ENCODE measurements at places on chromosomes 13 and 19.
A peak's percentile ranks its signal among the peaks of the same experiment; 100 is the strongest.

- no peak overlapping the region for H3K4me3 ChIP-seq
- H3K36me3 ChIP-seq, result peaks cover 77% of the 10 kb centered on the region
- H3K27ac ChIP-seq, result no peak overlapping the region
- H3K27me3 ChIP-seq, result no peaks in the 10 kb centered on the region
- H3K4me1 ChIP-seq, result no peaks in the 10 kb centered on the region
Measured at GRCh38 chr19:6417713-6418561, 6.7 kb downstream of the KHSRP start.

- peaks cover 7% of the 10 kb centered on the region for H3K27me3 ChIP-seq
- DNase-seq, result peak; percentile 8
- no peaks in the 10 kb centered on the region for H3K36me3 ChIP-seq
- H3K27ac ChIP-seq, result no peak overlapping the region
- H3K4me1 ChIP-seq, result no peaks in the 10 kb centered on the region
- H3K4me3 ChIP-seq, result no peak overlapping the region
Measured at GRCh38 chr13:42405665-42406390, 133.9 kb downstream of the AKAP11 start.

DNA sequence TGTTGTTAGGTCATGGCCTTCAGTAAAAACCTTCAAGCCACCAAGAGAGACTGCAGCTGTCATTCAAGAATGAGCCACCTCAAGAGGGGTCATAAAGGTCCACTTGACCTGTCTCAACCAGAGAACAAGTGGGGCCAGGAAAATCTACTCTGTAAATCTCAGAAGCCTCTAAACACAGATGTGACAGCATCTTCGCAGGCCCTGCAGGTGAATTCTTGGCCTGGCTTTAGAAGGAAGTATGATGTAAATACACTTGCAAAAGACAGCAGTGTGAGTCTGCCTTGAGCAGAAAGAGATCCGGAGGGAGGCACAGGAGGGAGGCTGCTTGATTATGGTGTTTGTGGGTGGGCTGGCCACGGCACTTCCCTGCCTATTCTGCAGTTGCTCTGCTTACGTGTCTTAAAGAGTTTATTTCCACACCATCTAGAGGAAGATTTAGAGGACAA lies 1082.9 kb downstream of the UQCRFS1 start:
- no peak overlapping the region for H3K27ac ChIP-seq
- no peaks in the 10 kb centered on the region for H3K27me3 ChIP-seq
- H3K4me1 ChIP-seq, result no peaks in the 10 kb centered on the region
- no peak for DNase-seq
- H3K36me3 ChIP-seq, result no peaks in the 10 kb centered on the region

- no peak overlapping the region for H3K27ac ChIP-seq
- H3K36me3 ChIP-seq, result no peaks in the 10 kb centered on the region
- DNase-seq, result peak; percentile 81
- H3K4me3 ChIP-seq, result no peak overlapping the region
Measured at GRCh38 chr13:107289540-107289939, 721.6 kb upstream of the ARGLU1 start.

GRCh38 chr13:99250982-99251825 lies 7.0 kb downstream of the GPR18 start:
- no peaks in the 10 kb centered on the region for H3K4me1 ChIP-seq
- H3K36me3 ChIP-seq, result peaks cover 8% of the 10 kb centered on the region
- H3K4me3 ChIP-seq, result no peak overlapping the region
- no peak overlapping the region for H3K27ac ChIP-seq
- DNase-seq, result no peak

DNA sequence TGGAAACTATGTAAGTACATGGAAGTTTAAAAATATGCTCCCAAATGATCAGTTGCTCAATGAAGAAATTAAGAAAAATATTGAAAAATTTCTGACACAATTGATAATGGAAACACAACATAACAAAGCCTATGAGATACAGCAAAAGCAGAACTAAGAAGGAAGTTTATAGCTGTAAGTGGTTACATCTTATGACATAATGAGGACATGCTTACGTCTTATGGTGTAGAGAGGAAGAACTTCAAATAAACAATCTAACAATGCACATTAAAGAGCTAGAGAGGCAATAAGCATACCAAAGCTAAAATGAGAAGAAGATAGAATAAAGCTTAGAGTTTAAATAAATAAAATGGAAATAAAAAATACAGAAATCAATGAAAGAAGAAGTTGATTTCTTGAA lies 50.0 kb upstream of the CEACAM21 start:
- H3K4me3 ChIP-seq, result no peak overlapping the region
- no peaks in the 10 kb centered on the region for H3K36me3 ChIP-seq
- no peak for DNase-seq
- H3K27ac ChIP-seq, result no peak overlapping the region

DNA sequence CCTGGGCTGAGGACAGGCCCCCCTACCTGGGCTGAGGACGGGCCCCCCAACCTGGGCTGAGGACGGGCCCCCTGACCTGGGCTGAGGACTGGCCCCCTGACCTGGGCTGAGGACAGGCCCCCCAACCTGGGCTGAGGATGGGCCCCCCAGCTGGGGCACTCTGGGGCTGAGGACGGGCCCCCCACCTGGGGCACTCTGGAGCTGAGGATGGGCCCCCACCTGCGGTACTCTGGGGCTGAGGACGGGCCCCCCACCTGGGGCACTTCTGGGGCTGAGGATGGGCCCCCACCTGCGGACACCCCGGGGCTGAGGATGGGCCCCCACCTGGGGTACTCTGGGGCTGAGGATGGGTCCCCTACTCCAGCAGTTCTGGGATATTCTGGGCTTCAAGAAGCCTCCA lies 65.5 kb downstream of the RASA3 start:
- no peak for DNase-seq
- peaks cover 54% of the 10 kb centered on the region for H3K4me1 ChIP-seq
- no peaks in the 10 kb centered on the region for H3K27me3 ChIP-seq
- H3K36me3 ChIP-seq, result peaks cover 13% of the 10 kb centered on the region
- H3K4me3 ChIP-seq, result no peak overlapping the region
